GM12864 (cell line): ENCODE measurements at places on chromosomes 4 and X.

GRCh38 chrX:41589634-41590270 lies 99.0 kb upstream of the GPR34 start:
- no peak for DNase-seq

- DNase-seq: no peak
Observed at GRCh38 chr4:149961876-149962597, 116.2 kb upstream of the DCLK2 start.

- no peak for DNase-seq
Observed at GRCh38 chr4:168811786-168812651, 198.0 kb downstream of the CBR4 start.

DNA sequence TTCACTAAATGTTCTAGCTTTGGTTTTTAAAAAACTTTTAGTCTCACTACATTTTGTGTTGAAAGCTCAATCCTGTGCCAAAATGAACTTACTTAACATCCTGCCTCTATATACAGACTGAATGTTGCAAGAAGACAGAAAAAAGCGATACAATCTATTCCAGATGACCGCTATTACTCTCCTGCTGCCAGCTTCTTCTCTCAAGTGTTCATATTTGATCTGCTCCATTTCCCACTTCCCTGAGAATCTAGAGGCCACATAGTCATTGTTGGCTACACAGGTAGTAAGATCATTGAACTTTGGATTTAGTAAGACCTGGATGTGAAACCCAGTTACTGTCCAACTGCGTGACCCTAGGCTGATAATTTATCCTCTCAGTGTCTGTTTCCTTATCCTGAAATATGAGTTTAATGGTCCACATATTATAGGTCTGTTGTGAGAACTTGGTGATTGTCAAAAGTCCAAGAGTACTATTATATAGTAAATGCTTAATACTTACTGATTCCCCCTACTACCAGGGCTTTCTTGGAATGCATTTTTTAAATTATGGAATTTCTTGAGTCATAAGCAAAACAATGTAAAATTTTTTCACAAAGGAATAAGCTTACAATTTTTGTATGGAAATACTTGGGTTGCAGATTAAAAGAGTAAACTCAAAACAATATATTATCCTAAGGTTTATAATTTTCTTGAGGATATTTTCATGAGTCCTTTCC lies 976.8 kb upstream of the ADGRL3 start:
- no peak for DNase-seq
